ENCODE measurements at places on chromosomes 2 and 18.

- DNase-seq: no peak
Measured at GRCh38 chr2:217330647-217331046, 470.8 kb upstream of the TNP1 start.

- DNase-seq: no peak
Measured at GRCh38 chr18:28657961-28658360, 481.0 kb upstream of the CDH2 start.

DNA sequence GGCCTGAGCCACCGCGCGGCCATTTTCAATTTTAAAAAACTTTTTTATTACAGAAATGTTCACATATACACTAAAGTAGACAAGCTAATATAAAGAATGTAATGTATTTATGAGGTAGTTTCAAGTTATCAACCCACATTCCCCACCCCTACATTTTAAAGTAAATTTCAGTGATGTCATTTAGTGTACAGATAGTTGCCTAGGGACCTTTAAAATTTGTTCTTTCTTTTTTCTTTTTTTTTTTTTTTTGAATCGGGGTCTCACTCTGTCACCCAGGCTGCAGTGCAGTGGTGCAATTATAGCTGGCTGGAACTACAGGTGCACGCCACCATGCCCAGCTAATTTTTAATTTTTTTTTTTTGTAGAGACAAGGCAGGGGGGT is 2.6 kb upstream of the LIMS1 start:
- DNase-seq: no peak

- no peak for DNase-seq
Measured at GRCh38 chr2:43941966-43942365, 53.8 kb downstream of the LRPPRC start.

- no peak for DNase-seq
Measured at GRCh38 chr2:60118061-60118460, 435.4 kb downstream of the BCL11A start.

DNA sequence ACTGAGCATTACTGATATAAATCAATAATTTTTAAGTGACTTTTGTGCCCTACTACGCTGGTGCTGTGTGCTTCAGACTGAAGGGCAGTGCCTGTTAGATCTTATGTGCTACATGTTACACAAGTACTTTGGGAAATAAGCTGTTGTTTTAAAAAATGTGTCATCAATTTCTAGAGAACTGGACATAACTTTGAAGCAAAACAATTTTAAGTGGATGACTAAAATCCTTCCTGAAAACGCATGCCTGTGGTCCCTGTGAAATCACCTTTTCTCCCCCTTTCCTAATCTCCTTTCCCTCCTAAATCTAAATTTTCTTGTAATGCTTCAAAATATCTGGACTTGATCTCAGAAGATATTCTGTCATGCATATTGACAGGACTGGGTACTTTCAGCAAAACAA is 7.1 kb upstream of the IL1RL1 start:
- no peak for DNase-seq

GRCh38 chr18:55422456-55423180 is 165.4 kb downstream of the TCF4 start:
- DNase-seq: no peak

DNA sequence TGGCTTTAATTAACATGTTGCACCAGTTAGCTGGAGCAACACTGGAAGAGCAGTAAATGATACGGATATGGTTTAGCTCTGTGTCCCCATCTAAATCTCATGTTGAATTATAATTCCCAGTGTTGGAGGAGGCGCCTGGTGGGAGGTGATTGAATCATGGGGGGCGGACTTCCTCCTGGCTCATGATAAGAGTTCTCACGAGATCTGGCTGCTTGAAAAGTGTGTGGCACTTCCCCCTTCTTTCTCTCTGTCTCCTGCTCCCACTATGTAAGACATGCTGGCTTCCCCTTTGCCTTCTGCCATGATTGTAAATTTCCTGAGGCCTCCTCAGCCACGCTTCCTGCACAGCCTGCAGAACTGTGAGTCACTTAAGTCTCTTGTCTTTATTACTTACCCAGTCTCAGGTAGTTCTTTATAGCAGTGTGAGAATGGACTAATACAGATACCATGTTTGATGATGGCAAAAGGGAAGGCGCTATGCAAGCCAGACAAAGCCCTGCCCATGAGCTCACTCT is 963.6 kb downstream of the SOCS6 start:
- DNase-seq: no peak

GRCh38 chr2:173574324-173575112 is 219.8 kb downstream of the CDCA7 start:
- no peak for DNase-seq

DNA sequence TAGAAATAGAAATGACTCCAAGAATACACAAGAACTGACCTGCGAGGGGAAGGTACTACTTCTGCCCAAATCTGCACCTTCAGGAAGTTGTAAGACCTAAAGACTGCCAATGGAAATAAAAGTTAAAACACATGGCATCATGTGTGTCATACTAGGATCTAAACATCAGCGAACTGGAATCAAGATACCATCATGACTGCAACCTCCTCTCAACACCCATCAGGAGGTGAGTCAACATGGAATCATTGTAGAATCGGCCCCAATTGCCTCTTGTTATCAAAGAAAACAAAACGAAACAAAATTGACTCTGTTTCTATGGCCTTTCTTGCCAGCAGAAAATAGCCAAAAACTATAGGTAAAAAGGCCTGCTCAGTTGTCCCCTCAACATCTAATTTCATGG is 15.1 kb downstream of the RDH14 start:
- DNase-seq: no peak

DNA sequence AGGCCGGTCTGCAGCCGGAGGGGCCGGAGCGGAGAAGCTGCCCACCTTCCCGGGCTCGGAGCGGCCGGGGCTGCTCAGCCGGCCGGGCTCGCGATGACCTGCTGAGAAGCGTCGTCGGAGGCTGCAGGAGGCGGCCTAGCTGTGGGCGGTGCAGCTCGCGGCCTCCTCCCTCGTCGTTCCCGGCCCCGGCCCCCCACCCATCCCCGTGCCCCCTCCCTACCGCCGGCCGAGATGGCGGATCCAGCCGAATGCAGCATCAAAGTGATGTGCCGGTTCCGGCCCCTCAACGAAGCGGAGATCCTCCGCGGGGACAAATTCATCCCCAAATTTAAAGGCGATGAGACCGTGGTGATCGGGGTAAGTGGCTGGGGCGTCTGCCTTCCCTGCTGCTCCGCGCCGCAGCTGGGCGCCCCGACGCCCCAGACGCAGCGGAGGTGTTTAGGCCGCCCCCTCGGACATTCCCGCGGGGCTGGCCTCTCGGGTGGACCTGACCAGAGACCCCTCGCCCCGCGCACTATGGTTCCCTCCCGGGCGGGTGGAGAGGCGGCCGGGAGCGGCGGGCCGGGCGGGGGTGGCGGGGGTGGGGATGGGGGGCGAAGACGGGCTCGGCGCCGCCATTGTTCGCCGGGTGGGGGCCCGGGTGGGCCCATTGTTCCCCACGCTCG is 492 bp downstream of the KIF5C start:
- DNase-seq: peak; percentile 18

GRCh38 chr2:41026613-41027012 is 574.7 kb upstream of the SLC8A1 start:
- no peak for DNase-seq

GRCh38 chr2:221914334-221914880 is 342.3 kb upstream of the EPHA4 start:
- DNase-seq: no peak

- no peak for DNase-seq
Measured at GRCh38 chr18:58105888-58106260, 61.8 kb downstream of the NEDD4L start.

DNA sequence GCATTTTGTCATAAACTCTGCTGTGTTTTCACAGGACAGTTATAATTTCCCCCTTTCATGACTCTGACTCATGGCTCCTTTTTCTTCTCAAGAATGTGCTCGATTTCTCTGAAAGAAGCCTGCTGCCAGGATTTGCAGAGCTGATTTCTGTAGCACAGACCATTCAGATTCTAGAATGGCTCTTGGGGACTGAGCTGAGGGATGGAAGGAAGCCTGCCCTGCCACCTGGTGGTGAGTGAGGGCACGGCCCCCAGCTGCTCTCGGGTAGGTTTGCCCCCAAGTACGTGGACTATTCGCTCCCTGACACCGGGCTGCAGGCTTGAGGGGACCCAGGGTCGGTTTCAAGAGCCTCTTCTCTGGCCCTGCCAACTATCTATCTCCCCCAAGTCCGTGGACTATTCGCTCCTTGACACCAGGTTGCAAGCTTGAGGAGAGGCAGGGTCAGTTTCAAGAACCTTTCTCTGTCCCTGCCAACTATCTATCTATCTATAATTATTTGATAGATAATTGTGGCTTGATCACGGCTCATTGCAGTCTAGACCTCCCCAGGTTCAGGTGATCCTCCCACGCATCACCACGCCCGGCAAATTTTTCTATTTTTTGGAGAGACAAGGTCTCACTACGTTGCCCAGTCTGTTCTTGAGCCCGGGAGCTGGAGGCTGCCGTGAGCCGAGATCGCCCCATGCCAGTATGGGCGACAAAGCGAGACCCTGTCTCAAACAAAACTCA is 1.4 kb upstream of the SMYD5 start:
- peak; percentile 80 for DNase-seq

DNA sequence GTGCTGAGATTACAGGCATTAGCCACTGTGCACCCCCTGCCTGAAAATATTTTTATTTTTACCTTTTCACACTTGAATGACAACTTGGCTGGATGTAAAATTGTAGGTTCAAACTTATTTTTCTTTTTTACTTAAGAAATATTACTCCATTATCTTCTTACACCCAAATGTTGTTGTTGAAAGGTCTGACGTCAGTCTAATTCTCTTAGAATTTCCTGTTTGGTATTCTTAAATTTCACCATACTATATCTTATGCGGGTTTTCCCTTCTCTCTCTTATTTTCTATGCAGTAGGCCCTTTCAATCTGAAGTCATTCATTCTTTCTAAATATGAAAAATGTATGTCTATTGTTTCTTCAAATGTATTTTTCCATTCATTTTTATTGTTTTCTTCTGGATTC is 29.1 kb upstream of the RAB11FIP5 start:
- no peak for DNase-seq

DNA sequence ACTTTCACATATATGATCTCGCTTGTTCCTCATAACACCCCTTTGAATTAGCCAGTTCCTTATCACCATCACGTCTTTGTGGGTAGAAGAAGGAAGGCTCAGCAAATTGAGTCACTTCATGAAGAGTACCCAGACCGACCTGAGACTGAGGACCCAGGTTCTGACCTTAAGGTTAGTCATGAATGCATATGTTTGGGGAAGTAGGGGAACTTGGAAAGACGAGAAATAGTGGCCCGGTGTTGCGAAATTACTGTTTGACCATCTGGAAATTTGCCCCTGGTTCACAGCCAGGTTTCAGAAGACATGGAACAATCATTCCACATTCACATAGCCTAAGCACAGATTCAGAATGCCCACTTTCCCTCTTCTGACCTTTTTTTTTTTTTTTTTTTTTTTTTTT is 59.8 kb downstream of the MEIS1 start:
- no peak for DNase-seq

DNA sequence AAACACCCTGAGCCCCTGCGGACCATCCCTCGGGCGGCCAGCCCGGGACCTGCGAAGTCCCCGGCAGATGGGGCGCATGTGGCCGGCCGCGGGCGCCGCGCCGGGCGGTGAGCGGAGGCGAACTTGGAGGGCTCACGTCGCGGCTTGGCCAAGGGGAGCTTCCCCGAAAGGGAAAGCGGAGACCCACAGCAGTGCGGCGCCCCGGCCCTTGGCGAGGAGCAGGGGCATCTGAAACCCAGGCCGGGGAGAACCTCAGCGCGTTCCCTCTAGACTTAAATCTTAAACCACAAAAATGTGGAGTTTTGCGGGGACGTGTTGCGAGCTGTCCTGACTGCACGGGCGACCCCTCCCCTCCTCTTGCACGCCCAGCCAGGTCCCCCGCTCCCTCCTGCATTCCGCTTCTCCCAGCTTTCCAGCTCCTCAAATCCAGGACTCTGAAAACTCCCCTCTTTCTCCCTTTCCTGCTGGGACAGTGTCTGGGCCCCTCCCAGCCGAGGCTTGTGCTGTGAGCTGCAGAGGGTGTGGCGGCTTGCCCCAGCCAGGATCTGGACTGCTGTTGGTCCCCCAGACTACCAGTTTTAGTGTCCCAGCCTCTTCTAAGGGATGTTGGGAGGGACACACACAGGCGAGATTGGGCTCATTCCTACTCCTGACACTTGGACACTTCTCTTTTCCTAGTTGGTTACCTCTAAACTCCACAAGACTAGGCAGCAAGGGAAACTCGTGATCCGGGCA is 1.3 kb downstream of the FMNL2 start:
- no peak for DNase-seq

DNA sequence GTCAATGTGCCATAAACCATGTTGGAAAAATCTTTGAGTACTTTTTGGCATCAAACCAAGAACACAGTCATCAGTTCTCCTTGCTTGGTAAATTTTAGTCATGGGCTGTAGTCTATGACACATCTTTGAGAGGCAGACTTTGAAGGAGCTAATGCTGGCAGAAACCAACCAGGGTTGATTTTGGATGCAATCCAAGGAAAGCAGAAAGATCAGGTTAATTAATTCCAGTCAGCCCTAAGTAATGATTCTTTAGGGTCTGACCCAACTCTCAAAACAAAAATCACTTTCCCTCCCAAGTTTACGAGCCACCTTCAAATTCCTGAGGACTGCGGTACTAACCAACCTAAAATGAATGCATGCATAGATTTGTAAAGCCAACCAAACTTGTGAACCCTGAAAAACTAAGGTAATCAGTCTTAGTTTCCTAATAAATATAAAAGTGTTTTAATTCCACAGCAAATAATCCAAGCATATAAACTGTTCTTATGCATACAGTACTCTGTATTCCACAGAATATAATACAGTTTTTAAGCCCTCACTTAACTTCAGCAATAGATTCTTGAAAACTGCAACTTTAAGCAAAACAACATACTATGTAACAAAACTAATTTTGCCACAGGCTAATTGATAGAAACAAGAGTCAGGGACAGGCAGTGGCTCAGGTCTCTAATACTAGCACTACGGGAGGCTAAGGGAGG is 22.0 kb downstream of the AP1S3 start:
- no peak for DNase-seq

DNA sequence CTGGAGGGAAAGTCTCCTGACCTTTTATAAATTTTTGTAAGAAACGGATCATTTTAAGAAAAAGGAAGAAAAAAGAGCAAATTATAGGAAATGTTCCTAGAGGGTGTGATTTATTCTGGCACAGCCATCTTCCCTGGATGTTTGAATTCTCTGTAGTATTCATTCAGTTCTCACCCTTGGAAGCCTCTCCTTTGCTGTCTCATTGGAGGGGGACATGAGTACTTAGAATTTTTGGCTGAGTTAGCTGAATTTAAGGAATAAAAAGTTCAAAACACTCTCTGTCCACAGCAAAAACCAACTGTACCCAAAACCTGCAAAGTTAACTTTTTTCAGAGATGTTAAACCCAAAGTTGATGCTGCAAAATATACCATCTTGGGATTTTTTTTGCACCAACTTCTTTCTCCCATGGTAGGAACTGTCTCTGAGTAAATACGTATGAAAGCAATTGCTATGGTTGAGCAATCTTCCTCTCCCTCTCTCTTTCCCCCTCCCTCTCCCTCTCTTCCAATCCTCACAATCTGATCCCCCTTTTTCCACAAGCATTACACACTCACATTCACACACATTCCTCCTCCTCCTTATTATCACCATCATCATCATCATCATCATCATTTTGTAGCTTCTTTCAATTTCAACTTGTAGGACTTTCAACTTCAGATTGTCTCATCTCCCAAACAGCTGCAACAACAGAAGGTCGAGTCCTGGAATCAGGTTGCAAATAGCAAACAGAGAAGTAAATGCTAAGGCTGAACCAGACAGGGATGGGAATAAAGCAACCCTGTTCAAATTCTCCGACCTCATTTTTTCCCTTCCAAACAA is 183.7 kb downstream of the GFPT1 start:
- no peak for DNase-seq

- no peak for DNase-seq
Measured at GRCh38 chr2:182914852-182915251, 48.4 kb upstream of the FRZB start.

Data from stimulated activated CD4-positive, alpha-beta T cell treated with anti-CD3 and anti-CD28 coated beads, Interleukin-4, amount 100 ng/mL, for 1 hour (primary cell).